ENCODE measurements at places on chromosomes 2 and 18.

DNA sequence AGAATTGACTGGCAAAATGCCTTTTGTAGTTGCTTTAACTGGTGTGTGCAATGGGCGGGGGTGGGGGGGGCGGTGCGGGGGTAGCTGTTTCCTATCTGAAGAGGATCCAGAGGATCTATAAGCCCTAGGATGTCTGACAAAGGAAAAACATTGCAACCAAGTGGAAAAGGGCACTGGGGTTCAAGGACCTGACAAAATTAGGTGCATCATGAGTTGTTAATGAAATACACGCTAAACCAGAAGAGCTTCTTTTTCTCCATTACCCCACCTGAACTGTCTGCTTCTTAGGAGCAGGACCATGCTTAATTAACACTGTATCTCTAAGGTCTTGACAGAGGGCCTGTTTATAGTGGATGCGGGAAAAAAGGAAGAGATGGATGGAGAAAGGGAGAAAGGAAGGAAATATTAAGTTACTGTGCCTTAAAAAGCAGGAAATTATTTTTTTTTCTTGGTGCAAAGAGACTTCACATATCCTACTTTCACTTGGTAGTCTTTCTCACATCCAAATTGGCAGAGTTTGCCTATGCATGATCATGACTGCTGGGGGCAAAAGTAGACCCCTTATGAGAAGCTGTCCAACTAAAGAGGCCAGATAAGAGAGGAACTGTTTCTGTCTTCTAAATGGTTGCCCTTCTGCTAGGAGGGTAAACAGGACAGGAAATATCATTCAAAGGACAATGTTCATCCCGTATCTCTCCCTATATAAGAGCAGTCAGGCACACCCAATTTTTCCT is 4.6 kb downstream of the RND3 start:
- no peak for DNase-seq

- DNase-seq = no peak
These were observed 7.7 kb downstream of the MAPRE3 start for GRCh38 chr2:26978061-26978596.

DNA sequence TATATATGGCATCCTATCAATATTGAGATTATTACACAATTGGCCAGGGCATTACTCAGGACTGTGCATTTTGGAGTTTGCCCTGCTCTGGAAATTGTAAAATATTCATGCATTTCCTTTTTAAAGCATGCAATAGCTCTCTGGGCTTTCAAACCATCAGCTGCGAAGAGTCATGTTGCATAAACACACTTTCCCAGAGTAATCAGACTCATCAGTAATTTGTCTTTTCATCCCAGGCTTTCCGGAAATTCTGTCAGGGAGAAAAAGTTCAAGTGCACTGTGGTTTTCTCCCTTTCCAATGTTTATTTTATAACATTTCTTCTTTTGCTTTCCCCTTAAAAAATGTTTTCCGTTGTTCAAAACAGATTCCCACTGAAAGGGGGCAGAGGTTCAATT is 38.9 kb upstream of the FHL2 start:
- peak; percentile 80 for DNase-seq

DNA sequence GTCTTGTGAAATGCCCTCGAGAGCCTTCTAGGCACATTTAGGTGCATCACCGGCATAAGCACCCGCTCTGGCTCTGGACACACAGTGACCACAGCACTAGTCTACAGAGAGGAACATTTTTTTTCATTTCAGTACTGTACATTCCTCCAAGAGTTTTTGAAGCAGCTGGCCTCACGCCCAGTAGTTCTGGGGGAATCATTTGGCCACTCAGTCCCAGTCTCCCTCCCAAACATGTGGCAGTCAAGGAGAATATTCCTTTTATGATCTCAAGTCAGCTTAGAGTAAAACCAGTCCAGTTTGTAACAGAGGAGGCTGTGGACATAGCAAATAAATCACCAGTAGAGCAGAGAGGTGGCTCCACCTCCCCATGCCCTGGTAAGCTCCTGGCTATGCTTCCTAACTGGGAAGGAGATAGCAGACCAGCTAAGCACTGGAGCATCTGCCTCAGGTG is 48.1 kb downstream of the KCNE4 start:
- peak; percentile 78 for DNase-seq

All from astrocyte of the spinal cord (primary cell).